ENCODE measurements at places on chromosomes 3 and 15.

- DNase-seq = no peak
Observed at GRCh38 chr3:74500257-74500656, 114.2 kb downstream of the CNTN3 start.

GRCh38 chr3:132870541-132870940 lies 148.3 kb upstream of the NPHP3 start:
- DNase-seq = peak; percentile 67

- no peak for DNase-seq
Observed at GRCh38 chr3:21294768-21295167, 456.2 kb downstream of the ZNF385D start.

GRCh38 chr3:169954142-169954756 lies 12.4 kb upstream of the SEC62 start:
- no peak for DNase-seq

- no peak for DNase-seq
Observed at GRCh38 chr3:158420654-158421396, 150.2 kb upstream of the MLF1 start.

DNA sequence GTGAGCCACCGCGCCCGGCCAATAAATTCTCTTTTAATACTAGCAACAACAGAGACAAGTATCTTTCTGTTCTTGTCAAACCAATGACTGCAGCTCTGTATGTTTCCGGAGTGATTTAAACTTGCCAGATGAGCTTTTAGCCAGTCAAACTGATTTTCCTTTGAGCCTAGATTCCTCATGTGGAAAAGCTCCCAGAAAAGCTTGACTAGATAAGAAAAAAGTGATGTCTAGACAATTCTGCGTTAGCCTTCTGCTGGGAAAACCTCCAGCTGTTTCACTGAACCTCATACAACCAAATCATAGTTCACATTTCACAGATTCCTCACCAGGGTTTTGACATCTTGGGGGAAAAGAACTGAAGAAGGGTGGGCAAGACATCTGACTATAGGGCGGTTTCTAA lies 78.6 kb downstream of the MAGI1 start:
- no peak for DNase-seq

- DNase-seq = no peak
Observed at GRCh38 chr3:127646501-127647046, 17.6 kb downstream of the PODXL2 start.

DNA sequence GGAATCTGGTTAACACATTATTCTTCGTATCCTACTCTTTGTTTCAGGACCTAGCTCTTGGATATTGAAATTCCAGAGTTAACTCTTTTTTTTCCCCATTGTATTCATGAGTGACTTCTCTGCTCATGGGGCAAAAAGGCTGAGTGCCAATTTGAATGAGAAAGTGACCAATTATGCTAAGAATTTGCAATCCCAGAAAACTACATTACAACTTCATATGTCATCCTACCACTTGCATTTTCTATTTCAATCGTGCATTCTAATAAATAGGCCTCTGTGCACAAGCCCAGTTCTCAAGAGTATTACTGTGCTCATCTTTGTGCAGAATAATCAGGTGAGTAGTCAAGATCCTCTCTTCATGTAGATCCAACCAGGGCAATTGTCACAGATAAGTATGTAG lies 537.8 kb downstream of the OTOL1 start:
- no peak for DNase-seq

GRCh38 chr15:88428053-88428452 lies 39.1 kb downstream of the MRPL46 start:
- no peak for DNase-seq

DNA sequence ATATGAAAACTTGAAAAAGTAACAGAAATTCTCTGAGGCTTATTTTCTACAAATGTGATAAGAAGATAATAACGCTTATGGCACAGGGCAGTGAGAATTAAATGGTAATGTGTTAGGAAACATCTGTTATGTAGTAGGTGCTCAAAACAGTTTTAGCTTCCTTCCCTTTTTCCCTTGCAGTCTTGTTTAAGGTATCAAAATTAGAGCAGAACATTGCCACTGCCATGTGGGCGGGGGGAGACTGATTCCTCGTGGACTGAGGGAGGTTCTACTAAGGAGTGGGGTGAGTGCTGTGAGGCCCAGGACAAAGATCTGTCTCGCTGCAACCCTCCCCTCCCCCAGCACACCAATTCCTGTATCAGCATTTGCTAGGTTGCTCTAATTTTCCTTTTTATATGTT lies 702.4 kb downstream of the TUSC7 start:
- no peak for DNase-seq

- no peak for DNase-seq
Observed at GRCh38 chr3:131739211-131739610, 236.4 kb upstream of the MRPL3 start.

- DNase-seq = no peak
Observed at GRCh38 chr15:31045606-31046005, 54.2 kb upstream of the MTMR10 start.

DNA sequence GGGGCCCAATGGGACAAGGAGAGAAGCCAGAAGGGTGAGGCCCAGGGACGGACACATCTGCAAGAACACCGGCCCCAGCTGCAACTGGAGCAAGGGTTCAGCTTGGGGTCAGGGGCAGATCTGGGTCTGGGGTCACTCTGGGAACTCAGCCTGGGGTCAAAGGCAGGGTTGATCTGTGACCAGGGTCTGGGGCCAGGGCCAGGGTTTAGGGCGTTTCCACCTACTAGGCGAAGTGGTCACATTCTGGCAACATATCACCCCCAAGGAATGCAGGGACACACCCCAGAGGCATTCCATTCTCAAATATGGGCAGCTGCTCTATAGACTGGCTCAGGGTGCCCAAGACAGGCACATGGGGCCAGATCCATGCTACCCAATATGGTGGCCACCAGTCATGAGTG lies 9.0 kb downstream of the UROC1 start:
- DNase-seq = no peak

- no peak for DNase-seq
Observed at GRCh38 chr3:189166321-189166720, 5.5 kb upstream of the TPRG1 start.

DNA sequence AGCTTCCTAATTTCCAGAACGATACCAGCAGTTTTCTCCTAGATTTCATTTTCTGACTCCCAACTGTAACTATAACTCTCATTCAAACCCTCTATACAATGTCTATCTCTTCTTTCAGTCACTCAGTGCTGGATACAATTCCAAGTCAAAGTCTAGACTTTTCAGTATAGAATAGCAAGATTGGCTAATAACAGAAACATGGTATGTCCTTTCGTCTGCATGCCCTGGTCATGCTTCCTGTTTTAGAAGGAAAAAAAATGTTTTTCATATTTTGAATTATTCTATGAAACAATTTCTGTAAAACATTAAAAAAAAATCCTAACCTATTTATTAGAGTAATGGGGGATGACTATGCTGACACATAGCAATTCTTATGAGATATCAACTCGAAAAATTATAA lies 180.0 kb downstream of the KCNAB1 start:
- DNase-seq = no peak

DNA sequence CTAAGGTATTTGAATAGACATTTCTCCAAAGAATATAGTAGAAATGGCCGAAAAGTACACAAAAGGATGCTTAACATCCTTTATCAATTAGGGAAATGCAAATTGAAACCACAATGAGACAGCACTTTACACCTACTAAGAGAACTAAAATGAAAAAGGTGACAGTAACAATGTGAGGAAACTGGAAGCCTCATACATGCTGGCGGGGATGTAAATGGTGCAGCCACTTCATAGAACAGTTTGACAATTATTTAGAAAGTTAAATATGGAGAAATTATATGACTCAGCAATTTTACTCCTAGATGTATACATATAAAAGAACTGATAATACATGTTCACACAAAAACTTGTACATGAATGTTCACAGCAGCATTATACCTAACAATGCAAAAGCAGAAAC lies 13.4 kb downstream of the SPICE1 start:
- DNase-seq = no peak

All from NCI-H187 (cell line).